GM06990 (cell line): ENCODE measurements at places on chromosomes 5 and 9.

DNA sequence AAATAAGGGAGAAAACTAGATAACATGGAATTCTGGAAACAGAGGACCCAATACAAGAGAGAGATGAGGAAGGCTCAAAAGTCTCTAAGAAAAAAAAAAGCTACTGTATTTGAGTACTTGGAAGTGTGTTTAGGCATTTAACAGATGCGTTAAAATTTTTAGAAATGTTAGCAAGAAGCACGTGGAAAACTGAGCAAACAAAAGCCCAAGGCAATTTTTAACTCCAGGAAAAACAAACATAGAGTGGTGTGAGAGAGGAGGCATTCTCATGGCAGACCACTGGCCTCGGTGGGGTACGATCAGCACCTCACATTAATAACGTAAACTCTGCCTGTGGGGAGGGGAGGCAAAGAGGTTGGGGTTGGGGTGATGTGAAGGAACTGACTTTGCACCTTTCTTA is 321.4 kb downstream of the GADD45G start:
- no peak for DNase-seq

DNA sequence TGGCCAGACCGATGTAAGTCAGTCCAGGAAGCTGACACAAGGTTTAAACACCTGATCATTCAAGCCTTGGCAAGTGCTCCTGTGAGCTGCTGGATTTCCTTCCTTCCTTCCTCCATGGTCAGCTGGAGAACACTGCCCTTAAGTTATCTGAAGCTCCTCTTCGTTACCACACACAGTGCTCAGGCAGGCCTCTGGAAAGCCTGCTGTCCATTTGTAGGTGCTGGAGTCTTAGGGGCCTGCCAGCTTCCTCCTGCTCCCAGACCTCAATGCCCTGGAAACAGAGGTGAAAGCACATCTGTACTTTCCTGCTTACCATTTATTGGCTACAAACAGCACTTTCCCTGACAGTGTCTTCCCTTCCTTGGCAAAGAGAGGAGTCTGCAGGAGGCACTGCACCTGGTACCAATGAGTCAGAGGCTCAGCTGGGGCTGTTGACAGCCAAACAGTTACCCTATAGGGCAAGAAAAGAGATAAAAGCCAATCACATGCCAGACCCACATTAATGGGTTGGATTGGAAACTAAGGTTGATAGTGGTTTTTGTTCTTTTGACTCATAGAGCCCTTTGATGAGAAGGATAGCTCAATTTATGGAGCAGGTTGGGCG is 72.6 kb upstream of the PUM3 start:
- no peak for DNase-seq

DNA sequence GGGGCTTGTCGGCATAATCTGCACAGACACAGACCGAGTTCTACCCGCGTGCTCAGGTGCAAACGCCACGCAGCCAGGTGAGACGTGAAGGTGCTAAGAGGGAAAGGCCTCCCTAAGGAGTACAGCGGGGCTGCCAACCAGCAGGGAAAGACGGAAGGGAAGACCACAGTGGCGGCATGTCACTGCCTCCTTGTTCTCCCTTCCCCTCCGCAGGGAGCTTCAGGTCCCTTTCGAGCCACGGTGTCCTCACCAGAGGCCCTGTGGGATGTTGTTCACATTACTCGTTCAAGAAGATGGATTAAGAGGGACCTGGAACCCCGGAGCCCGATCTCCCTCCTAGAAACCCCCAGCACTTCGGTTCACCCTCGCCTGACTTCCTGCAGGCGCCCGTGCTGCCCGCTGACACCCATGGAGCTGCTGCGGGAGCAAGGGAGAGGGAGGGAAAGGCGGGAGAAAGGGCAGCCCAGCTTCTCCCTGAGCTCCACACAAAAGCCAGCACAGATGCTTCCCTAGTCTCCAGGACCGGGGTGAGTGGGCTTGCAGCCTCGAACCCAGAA is 686 bp downstream of the BRD9 start:
- DNase-seq, result no peak

DNA sequence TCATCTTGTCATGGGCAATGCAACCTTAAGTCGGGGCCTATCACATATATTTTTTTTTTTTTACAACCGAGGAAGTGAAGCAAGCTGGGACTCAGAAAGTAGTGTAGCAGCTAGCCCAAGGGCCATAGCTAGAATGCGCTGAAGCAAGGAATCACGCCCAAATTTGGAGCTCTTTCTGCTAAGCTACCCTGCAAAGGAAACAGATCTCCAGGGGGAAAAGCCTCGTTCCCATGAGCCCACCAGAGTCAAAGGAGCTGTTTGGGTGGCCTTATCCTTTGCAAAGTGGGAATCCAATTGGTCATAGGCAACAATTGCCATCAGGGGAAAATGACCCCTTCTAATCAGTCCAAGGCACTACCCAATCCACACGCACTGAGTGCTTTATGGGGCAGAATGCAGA is 390.4 kb downstream of the EBF1 start:
- no peak for DNase-seq

DNA sequence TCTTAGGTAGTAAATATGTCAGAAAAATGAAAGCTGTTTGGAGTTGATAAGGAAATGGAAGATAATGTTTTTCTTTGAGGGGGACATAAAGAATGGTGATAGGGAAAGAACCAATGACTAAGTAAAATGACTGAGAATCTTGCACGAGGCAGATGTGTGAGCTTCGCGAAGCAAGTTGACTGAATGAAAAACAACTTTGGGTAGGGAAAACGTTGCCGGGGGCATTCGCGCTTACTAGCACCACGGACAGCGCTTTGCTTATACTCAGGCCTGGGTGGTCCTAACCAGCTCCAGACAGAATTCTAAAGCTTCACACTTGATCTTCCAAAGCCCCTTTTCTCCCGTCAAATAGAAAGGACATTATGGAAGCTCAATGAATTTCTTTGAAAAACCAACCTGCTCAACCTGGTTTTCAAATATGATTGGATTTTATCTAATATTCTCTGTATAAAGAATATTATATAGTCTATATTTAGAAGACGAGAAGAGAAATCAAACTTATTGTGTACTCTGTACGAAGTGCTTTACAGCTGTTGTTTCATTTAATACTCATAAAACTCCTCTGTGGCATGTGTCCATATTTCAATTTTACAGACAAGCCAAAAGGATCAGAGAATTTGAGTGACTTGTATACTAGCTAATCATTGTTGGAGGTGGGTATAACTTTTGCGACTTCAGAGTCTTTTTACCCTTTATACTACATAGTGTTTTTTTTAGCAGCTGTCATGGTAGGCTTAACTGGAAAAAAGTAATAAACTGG is 1.9 kb upstream of the CDKN2B start:
- no peak for DNase-seq

GRCh38 chr5:161022151-161022550 is 170.1 kb upstream of the ATP10B start:
- no peak for DNase-seq

DNA sequence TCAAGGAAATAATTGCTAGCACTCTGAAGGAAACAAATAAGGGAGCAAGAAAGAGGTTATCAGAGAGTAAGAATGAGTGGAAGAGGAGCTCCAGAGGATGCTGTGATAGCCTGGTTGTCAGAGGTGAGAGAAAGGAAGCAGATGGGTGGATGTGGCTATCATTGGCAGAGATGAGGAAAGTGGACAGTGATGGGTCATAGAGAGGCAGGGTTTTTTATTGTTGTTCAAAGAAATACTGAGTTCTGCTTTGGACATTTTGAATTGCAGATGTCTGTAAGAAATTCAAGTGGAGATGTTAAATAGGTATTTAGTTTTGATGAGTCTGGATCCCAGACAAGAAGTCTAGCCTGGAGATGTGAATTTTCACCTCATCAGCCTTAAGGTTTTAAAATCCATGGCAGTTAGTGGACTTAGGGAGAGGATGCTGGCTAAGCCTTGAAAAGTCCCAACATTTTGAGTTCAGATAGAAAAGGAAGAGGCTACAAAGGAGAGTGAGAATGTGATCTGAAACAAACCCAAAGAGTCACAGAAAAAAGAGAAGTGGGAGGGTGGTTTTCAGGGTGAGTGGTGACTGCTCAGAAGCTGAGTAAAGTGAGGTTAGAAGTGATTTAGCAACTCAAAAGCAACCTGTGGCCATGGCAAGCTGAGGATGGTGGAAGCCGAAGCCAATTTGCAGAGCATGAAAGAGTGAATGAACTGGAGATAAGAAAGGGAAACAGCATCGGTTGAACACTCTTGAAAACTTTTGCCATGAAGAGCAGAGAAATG is 50.4 kb downstream of the PPIC start:
- peak; percentile 46 for DNase-seq

DNA sequence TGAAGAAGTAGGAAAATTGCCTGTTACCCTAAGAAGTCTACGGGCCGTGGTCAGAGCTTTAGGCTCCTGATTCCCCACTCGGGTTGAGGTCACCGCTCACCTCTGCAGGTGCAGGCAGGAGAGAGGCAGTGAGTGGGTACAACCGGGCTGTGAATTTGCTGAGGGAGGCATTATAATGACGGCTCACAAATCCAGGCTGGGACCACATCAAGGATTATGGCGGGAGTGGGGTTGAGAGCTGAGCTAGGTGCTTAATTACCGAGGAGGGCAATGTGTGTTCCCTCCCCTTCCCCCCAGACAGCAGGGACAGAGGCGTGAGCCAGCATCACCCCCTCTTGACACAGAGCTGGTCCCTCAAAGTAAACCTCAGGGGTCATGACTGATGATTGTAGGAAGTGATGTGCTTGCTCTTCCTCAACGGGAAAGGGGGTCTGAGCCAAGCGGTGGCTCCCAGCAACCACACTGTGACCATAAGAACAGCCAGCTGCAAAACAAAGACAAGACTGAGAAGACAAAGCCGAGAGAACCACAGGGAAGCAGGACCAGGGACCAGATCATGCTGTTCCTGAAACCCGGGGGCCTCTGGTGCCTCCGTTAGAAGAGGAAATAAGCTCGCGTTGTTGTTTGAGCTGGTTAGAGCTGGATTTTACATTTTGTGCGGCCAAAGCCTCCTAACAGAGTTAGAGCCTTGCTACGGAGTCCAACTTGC is 77.7 kb downstream of the OLFM1 start:
- no peak for DNase-seq

GRCh38 chr5:169694091-169694625 is 57.1 kb downstream of the DOCK2 start:
- no peak for DNase-seq

- DNase-seq, result no peak
These were observed 14.4 kb upstream of the ORM1 start for GRCh38 chr9:114308361-114308950.

DNA sequence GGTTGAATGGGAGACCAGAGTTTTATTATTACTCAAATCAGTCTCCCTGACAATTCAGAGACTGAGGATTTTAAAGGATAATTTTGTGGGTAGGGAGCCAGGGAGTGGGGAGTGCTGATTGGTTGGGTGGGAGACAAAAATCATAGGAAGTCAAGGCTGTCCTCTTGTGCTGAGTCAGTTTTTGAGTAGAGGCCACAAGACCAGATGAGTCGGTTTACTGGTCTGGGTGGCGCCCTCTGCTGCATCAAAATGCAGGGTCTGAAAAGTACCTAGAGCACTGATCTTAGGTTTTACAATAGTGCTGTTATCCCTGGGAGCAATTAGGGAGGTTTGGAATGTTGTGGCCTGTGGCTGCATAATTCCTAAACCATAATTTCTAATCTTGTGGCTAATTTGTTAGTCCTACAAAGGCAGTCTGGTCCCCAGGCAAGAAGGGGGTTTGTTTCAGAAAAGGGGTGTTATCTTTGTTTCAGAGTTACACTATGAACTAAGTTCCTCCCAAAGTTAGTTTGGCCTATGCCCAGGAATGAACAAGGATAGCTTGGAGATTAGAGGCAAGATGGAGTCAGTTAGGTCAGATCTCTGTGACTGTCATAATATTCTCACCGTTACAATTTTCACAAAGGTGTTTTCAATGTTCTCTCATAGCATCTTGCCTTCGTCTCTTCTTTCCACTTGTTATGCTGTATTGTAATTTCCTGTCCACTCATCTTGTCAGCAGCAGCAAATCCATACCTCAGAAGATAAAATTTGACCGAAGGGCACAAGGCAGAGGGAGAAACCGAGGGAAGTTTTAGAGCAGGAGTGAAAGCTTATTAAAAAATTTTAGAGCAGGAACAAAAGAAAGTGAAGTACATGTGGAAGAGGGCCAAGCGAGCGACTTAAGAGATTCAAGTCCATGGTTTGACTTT is 59.2 kb upstream of the CLINT1 start:
- DNase-seq, result no peak

GRCh38 chr5:113230711-113231652 is 203.8 kb downstream of the TSSK1B start:
- no peak for DNase-seq
